ENCODE measurements at places on chromosomes 5 and 9.

DNA sequence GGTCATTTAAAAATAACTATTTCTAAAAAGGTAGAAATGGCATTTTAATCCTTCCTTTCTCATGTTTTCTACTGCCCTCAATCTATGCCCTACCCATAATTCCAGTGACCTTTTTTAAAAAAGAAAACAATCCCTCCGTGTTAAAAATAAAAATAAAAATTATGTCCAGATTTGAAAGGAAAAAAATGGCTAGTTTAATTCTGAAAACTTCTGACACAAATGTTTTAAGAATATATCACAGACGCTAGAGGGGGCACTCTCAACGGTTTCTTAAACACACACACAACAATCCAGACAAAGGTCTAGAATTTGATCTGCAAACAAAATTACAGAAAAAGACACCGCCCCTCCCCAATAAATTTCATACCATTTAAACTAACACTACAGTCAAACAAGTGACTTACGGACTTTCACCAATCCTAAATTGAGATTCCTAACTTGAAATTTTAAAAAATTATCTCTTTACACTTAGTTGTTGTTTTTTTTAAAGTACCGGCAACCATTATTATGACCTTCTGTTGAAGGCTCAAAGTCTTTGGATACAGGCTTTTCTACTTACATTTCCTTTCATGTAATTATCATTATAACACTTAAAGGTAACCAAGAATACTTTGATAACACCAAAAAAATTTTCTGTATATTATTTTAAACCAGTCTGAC is 38.2 kb downstream of the CLINT1 start:
- peak; percentile 29 for DNase-seq

DNA sequence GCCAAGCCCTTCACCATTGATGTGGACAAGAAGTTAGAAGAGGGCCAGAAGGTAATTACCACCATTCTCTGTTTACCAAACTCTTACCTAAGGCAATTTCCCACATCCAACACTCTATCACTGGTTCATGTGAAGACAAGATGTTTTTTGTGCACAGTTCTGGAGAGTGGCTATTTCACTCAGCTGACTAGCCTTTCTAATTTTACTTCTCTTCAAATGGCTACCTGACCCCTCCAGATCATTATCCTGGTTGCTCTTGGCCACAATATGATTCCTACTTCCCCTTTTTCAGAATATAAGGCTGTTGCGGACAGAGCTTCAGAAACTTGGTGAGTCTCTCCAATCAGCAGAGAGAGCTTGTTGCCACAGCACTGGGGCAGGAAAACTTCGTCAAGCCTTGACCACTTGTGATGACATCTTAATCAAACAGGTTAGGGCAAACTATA is 7.1 kb downstream of the KIF20A start:
- no peak for DNase-seq

- no peak for DNase-seq
These were observed 63.9 kb downstream of the MAT2B start for GRCh38 chr5:163569284-163569683.

GRCh38 chr5:36040651-36041536 is 25.8 kb downstream of the UGT3A2 start:
- DNase-seq: no peak

DNA sequence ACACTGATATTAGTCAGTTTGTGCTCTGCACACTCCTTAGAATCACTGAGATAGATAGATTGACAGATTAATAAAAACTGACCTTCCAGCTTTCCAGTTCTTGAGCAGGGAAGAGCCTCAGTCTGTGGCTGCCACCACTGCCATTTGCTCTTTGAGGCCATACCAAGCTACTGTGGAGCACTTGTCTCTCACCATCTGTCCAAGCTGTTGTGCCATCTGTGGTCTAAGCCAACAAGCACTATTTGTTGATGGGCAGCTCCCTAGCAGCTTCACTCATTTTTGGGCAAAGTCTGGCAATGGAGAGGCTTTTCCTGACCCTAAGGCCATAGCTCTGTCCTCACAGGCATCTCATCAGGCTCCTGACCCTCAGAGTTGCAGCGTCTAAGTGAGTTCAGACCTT is 30.4 kb downstream of the HTR1A start:
- DNase-seq: no peak

DNA sequence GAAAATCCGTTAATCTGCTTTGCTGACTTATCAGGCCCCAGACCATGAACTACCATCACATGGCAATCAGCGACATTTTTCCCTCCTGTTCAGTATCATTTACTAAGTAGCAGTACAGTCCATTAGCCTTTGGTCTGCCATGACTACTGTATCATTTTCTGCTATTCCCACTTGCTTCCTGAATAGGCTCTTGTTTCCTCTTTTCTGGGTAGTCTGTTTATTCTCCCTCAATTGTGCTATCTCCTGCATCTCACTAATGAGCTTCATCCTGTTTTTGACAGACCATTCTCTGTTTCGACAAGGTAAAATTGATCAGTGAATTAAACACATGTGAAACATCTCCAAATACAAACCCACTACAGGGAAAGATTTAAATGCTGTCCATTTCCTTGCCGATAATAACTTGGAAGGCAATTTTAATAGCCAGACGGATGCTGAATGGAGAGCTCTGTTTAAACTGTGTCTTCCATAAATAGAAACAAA is 263.5 kb upstream of the ANKRD55 start:
- no peak for DNase-seq

DNA sequence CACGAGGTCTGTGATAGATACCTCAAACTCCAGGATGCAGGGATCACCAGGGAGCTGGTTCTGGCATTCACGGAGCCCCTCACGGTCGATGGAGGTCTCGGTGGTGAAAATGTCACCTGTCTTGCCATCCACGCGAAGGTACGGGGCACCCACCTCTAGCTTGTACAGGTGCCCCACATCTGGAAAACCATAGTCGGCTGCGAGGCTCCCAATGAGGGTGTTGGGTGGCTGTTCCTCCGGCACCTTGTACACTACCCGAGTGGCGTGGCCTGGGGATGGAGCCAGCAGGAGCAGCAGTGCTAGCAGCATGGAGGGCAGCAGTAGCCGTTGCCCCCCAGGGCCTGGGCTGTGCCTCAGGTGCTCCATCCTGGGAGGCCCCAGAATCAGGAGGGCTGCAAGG is 9.2 kb downstream of the PCDH1 start:
- DNase-seq: no peak

DNA sequence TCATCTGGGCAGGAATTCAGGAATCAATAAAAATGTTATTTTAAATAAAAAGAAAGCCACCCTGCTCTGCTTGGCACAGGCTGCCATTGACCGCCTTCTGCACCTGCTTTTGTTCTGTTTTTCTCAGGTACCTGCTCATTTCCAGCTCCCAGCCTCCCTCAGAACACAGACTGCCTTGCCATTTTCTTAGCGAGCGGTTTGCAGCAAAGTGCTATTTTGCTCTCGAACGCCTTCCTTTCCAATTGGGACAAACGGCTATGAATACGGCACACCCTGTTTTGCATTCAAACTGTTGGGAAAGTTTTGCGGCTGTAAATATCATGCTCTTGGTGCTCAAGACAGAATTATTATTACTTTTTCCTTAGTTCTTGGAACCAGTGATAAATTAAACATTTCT is 25.1 kb upstream of the FCN1 start:
- no peak for DNase-seq

DNA sequence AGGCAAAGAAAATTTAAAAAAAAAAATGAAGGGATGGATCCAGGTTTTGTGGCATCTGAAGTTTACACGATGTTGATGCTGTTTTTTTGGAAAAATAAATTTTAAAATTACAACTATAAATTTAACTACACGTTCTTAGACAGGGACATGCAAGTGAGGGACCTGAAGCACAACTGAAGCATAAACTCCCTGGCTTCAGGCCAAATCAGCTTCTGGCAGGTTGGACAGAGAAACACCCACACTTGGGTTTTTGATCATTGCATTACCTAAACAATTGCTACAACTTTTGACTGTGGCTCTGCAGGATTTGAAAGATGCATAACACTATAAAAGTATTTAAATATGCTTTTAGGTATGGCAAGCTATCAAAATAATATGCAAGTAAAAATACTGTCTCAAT is 1318.3 kb upstream of the DMAC1 start:
- DNase-seq: no peak

- no peak for DNase-seq
These were observed 466 bp upstream of the TTC39B start for GRCh38 chr9:15307523-15307841.

DNA sequence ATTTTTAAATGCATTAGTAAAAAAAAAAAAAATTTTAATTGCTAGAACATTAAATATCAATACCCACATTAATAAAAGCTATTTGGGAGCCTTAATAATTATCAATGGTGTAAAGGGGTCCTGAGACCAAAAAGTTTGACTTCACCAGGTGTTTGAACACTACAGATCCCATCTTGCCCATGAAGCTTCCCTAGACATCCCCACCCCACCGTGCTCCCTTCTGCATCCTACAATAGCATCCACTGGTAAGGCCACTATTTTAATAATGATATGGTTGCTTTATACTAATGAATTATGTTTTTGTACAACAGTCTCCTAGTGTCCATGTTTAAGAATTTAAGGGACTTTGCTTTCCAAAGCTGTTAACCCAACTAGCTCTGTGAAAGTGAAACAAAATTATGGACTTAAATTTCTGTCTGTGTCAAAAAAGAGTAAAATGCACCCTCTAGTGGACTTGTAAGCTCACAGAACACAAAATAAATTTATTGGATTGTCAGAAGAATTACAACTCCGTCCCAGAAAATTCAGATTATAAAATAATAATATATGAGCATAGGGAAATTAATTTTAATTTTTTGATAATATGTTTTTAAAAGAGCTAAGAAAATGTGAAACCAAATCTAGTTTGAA is 76.0 kb downstream of the ARL15 start:
- DNase-seq: no peak

GRCh38 chr9:684941-685340 is 156.6 kb upstream of the DMRT1 start:
- DNase-seq: no peak

DNA sequence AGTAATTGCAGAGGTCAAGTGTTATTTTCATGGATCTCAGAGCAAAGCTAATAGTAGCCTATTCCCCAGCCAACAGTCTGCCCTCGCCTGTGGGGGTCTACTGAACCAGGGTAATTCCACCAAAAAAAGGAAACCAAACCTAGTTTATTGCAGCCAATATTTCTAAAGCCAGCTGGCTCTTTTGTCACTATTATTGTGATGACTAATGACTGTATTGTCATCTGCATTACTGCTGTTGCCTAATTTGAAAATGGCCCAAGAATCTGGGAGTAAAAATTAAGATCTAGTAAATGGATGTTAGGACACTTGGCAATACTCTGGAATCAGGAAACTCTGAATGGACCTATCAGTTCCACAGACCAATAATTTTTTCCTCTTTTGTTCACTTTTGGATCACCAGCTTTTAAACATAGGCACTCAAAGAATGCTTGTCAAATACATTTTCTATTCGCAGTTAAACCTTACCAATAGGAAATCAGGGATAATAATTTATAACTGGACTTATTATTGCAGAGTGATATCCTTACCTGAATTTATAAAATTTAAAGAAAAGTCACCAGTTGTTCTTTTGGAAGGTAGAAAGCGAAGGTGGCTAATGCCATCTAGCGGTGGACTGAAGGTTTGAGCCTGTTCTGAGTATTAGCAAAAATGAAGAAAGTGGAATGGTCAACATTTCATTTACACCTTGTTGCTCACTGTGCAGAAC is 69.2 kb downstream of the SYK start:
- no peak for DNase-seq

DNA sequence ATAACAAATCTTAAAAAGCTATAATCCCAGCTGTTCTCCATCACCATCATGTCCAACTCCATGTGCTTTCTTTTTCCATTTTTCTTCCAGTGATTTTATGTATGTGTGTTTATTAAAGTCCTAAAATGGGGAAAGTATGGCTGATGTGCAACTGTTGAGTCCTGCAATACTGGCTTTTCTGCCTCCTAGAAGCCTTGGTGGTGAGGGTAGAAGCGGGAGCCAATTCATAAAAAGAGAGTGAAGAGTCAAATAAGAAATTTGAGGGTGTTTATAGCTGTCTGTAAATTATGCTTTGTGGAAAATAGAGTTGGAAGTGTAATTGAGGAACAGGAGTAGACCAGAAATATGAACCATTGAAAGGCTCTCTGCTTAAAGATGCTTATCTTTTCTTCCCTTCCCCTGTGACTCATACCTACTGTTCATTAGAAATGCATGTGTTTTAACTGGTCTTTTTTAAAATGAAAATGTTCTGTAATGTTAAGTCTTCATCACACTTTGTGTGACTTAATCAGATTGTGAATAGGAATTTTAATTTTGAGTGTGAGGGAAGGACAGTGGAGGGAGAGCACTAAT is 80.1 kb downstream of the ZCCHC7 start:
- DNase-seq: no peak

- no peak for DNase-seq
These were observed 10.9 kb downstream of the FAT2 start for GRCh38 chr5:151580239-151580638.

DNA sequence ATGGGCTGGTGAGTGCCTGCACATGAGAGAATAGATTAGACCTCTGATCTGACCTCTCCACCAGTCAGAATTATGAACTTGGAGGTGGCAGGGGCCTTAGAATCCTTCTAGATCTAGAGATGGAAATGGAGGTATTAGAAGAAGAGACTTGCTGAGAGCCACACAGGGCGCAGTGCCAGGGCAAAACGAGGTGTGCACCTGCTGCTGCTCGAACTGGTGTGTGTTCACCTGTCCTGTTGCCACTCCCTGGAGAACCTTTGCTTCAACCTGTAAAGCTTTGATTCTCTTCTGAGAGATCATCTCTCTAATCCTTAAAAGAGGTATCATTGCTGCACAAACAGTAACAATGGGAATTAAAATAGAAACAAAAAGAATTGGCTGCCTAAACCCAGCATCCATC is 24.9 kb downstream of the FRMPD1 start:
- no peak for DNase-seq

Measured in CD8-positive, alpha-beta memory T cell (primary cell).